ENCODE measurements at places on chromosomes 3 and 15.
A peak's percentile ranks its signal among the peaks of the same experiment; 100 is the strongest.

- H3K4me1 ChIP-seq = no peaks in the 10 kb centered on the region
- no peak overlapping the region for H3K27ac ChIP-seq
- no peak for DNase-seq
Observed at GRCh38 chr15:29349196-29349595, 79.6 kb upstream of the NSMCE3 start.

GRCh38 chr3:112894258-112894657, 47.6 kb upstream of the CD200R1L start:
- no peak overlapping the region for H3K27ac ChIP-seq
- H3K27me3 ChIP-seq = peaks cover 3% of the 10 kb centered on the region
- no peak overlapping the region for H3K4me3 ChIP-seq
- DNase-seq = peak; percentile 74

- H3K27me3 ChIP-seq = no peaks in the 10 kb centered on the region
- peak overlapping the region; percentile 97 for H3K27ac ChIP-seq
- no peaks in the 10 kb centered on the region for H3K36me3 ChIP-seq
- peak overlapping the region; percentile 96 for H3K4me3 ChIP-seq
- peaks cover 24% of the 10 kb centered on the region for H3K4me1 ChIP-seq
Observed at GRCh38 chr3:38165722-38166387, 518 bp downstream of the OXSR1 start.

- H3K27ac ChIP-seq = no peak overlapping the region
- no peak for DNase-seq
- no peaks in the 10 kb centered on the region for H3K27me3 ChIP-seq
- no peaks in the 10 kb centered on the region for H3K4me1 ChIP-seq
- no peaks in the 10 kb centered on the region for H3K36me3 ChIP-seq
Observed at GRCh38 chr15:101045835-101046691, 126.9 kb downstream of the LRRK1 start.

GRCh38 chr3:146746190-146746589, 141.0 kb upstream of the PLSCR5 start:
- H3K4me1 ChIP-seq = peaks cover 13% of the 10 kb centered on the region
- DNase-seq = peak; percentile 46
- peak overlapping the region; percentile 29 for H3K27ac ChIP-seq
- H3K36me3 ChIP-seq = no peaks in the 10 kb centered on the region
- H3K4me3 ChIP-seq = no peak overlapping the region

DNA sequence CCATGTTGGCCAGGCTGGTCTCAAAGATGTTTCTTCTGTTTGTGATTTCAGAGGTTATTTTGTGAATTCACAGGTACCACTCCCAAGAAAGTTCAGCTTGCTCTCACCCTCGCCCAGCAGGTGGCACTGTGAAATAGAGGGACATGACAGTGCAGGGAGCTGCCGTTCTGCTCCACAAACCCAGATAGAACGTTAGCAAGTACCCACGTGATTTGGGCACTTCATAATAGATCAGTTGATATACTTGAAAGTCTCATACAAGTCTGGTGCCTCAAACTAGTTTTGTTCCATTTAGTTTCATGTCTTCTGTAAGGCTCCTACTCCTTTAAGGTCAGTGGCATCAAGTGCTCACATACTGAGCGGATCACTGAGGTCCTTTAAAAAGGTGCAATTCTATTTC, 45.5 kb downstream of the FILIP1L start:
- H3K27ac ChIP-seq = no peak overlapping the region
- peak; percentile 67 for DNase-seq
- H3K4me3 ChIP-seq = no peak overlapping the region

DNA sequence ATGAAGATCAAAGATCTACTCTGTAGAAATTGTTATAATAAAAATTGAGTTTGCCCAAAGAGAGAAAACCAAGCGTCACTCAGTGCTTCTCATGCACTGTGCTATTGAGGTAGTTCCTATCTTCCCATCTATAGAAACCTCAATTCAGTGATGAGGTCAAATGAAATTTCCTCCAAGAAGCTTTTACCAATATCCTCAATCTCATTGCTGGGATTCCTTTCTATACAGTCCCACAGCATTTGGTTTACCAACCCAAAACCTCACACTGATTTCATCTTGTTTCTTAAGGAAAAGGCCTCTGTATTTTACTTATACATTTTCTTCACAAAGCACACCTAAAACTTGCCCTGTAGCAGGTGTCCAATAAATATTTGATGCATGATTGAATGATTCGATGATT, 147.2 kb downstream of the ALCAM start:
- peak; percentile 57 for DNase-seq
- no peaks in the 10 kb centered on the region for H3K36me3 ChIP-seq
- no peaks in the 10 kb centered on the region for H3K27me3 ChIP-seq
- no peak overlapping the region for H3K4me3 ChIP-seq

DNA sequence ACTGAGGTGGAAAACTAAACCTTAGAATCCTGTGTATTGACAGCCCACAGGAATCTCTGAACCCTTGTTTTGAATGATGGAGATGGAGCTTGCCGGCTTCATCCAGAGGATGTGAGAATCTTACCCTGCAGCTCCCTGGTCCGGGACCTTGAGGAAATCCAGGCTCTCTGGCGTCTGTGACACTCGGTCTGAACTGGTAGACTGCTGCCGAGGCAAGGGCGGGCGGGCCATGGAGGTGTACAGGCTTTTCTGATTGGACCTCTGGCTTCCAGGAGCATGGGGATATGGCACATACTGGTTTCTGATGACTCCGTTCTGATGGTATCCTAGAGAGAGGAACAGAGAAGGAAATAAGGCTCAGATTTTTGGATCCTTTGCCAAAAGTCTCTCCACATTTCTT, 48.5 kb downstream of the CCNB2 start:
- peaks cover 47% of the 10 kb centered on the region for H3K36me3 ChIP-seq
- no peak overlapping the region for H3K4me3 ChIP-seq
- DNase-seq = no peak
- no peaks in the 10 kb centered on the region for H3K27me3 ChIP-seq
- H3K27ac ChIP-seq = no peak overlapping the region
- no peaks in the 10 kb centered on the region for H3K4me1 ChIP-seq

GRCh38 chr3:172931746-172932285, 181.3 kb downstream of the ECT2 start:
- H3K27ac ChIP-seq = no peak overlapping the region
- H3K27me3 ChIP-seq = no peaks in the 10 kb centered on the region
- no peak for DNase-seq
- no peaks in the 10 kb centered on the region for H3K36me3 ChIP-seq
- no peaks in the 10 kb centered on the region for H3K4me1 ChIP-seq
- H3K4me3 ChIP-seq = no peak overlapping the region

GRCh38 chr3:182895513-182896112, 84.7 kb downstream of the DCUN1D1 start:
- no peaks in the 10 kb centered on the region for H3K27me3 ChIP-seq
- DNase-seq = no peak
- H3K4me3 ChIP-seq = no peak overlapping the region
- H3K27ac ChIP-seq = no peak overlapping the region

DNA sequence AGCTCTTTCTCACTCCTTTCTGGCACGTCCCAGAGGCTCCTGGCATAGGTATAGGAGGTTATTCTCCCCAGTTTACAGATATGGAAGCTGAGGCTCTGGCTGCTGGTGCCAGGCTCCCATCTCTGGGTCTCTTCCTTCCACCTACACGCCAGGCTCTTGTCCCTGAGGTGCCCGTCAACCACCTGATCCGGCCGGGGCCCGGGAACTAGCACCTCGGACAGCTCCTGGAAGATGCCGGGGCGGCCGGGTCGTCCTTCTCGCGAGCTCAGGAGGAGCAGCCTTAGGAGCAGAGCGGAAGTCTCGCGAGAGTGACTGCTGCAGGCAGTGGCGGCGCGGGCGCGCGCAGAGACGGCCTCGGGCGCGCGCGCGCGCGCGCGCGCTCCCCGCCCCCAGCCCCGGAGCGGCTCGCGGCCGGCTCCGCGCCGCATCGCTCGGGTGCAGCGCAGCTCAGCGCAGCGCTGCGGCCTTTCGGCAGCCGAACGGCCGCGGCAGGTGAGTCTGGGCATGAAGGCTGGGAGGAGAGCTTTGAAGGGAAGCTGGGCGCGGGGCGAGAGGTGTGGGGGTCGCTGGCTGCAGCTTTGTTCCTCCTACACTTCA, at the start of gene SCAMP5:
TSS of gene SCAMP5 (plus strand) at position 382 of the 597 bp plus-strand sequence. CDS start 16,277 bp downstream, outside the sequence.
- H3K36me3 ChIP-seq = no peaks in the 10 kb centered on the region
- DNase-seq = peak; percentile 82
- no peak within 1 kb of the TSS for H3K27ac ChIP-seq
- peak within 1 kb of the TSS; percentile 78 for H3K4me3 ChIP-seq

GRCh38 chr3:66839508-66839907, 158.6 kb upstream of the KBTBD8 start:
- H3K36me3 ChIP-seq = no peaks in the 10 kb centered on the region
- no peak overlapping the region for H3K4me3 ChIP-seq
- H3K27ac ChIP-seq = no peak overlapping the region

GRCh38 chr3:127668906-127669305, 3.8 kb upstream of the ABTB1 start:
- H3K27ac ChIP-seq = no peak overlapping the region
- H3K36me3 ChIP-seq = no peaks in the 10 kb centered on the region
- no peaks in the 10 kb centered on the region for H3K27me3 ChIP-seq
- no peak for DNase-seq

GRCh38 chr15:59029554-59029953, 42.1 kb downstream of the RNF111 start:
- no peaks in the 10 kb centered on the region for H3K27me3 ChIP-seq
- no peak overlapping the region for H3K27ac ChIP-seq
- no peak for DNase-seq

DNA sequence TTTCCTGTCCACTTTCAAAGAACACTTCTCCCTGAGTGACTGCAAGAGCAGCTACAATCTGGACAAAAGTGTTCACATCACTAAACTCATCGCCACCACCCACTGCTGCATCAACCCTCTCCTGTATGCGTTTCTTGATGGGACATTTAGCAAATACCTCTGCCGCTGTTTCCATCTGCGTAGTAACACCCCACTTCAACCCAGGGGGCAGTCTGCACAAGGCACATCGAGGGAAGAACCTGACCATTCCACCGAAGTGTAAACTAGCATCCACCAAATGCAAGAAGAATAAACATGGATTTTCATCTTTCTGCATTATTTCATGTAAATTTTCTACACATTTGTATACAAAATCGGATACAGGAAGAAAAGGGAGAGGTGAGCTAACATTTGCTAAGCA, 1.8 kb downstream of the CCRL2 start:
- H3K4me3 ChIP-seq = no peak overlapping the region
- peaks cover 31% of the 10 kb centered on the region for H3K4me1 ChIP-seq
- H3K27me3 ChIP-seq = no peaks in the 10 kb centered on the region

DNA sequence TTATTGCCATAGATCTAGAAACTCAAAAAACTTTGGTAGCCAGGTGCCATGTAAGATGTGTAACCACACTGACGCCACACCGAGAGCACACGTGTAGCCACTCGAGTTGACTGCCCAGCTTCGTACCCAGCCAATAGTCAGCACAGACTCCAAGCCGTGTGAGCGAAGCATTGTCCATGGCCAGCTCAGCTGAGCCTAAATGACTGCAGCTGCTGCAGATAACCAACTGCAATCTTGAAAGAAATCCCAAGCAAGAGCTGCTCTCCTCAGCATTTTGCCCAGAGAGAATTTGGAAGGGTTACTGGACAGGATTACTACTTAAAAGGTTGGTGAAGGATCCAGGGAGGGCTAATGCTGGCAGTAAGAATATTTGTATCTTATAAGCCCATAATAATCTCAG, 193.0 kb upstream of the THRB start:
- H3K36me3 ChIP-seq = no peaks in the 10 kb centered on the region
- peaks cover 24% of the 10 kb centered on the region for H3K4me1 ChIP-seq
- H3K4me3 ChIP-seq = no peak overlapping the region
- H3K27ac ChIP-seq = no peak overlapping the region
- H3K27me3 ChIP-seq = peaks cover 19% of the 10 kb centered on the region
- no peak for DNase-seq

- no peak overlapping the region for H3K27ac ChIP-seq
- H3K36me3 ChIP-seq = no peaks in the 10 kb centered on the region
- no peak overlapping the region for H3K4me3 ChIP-seq
- no peaks in the 10 kb centered on the region for H3K4me1 ChIP-seq
- DNase-seq = no peak
- no peaks in the 10 kb centered on the region for H3K27me3 ChIP-seq
Observed at GRCh38 chr3:114838025-114838424, 309.1 kb downstream of the ZBTB20 start.

DNA sequence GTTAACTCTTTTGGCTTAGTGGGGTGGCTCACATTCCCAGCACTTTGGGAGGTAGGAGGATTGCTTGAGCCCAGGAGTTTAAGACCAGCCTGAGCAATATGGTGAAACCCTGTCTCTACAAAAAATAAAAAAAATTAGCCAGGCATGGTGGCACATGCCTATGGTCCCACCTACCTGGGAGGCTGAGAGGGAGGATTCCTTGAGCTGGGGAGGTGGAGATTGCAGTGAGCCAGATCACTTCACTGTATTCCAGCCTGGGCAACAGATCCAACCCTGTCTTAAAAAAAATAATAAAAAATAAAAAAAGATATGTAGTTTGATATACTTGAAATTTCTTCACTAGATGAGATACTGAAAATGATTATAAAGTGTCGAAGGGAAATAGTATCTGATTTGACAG, 178.8 kb downstream of the TCF12 start:
- no peaks in the 10 kb centered on the region for H3K36me3 ChIP-seq
- H3K4me1 ChIP-seq = no peaks in the 10 kb centered on the region
- DNase-seq = no peak
- H3K27me3 ChIP-seq = no peaks in the 10 kb centered on the region
- no peak overlapping the region for H3K27ac ChIP-seq

DNA sequence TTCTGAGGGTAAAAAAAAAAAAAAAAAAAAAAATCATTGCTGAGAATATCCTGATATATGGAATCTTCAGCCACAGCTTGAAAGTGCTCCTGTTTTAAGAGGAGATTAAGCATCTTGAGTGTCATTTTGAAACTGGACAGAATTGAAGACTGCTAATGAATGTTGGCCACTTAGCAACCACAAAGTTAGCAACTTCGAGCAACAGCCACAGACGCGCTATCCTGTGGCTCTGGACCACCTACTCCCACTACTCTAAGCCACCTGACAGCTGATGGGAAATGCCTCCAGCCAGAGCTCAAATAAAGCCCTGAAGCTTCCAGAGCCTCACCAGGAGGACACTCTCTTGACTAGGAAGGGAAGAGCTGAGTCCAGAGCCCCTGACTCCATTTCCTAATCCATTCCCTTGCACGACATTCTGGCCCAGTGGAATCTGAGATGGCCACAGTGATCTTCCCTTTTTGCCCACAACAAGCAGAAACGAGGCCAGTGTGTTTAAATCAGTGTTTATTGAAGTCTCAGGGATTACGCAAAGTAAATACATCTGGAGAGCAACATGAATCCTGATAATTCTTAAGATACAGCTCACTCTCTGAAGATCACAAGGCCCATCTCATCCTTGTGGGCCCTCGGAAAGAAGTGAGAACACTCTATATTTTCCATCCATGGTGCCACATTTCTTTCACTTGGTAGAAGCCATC, 58.6 kb downstream of the TMEM212 start:
- H3K36me3 ChIP-seq = no peaks in the 10 kb centered on the region
- H3K4me3 ChIP-seq = no peak overlapping the region
- DNase-seq = no peak

GRCh38 chr3:116743062-116743461, 33.5 kb downstream of the TUSC7 start:
- DNase-seq = no peak
- H3K4me3 ChIP-seq = no peak overlapping the region
- H3K27me3 ChIP-seq = no peaks in the 10 kb centered on the region
- H3K36me3 ChIP-seq = no peaks in the 10 kb centered on the region

Data from astrocyte (in vitro differentiated cells and primary cell).